ENCODE measurements at places on chromosomes 16 and 17.

- DNase-seq = no peak
Observed at GRCh38 chr17:78474614-78475146, 96.2 kb downstream of the PGS1 start.

- DNase-seq = peak; percentile 18
Observed at GRCh38 chr16:62190426-62190825, 154.2 kb upstream of the CDH8 start.

GRCh38 chr16:1580956-1581355 lies 30.9 kb downstream of the IFT140 start:
- DNase-seq = no peak

GRCh38 chr17:31581491-31581890 lies 190.0 kb downstream of the RAB11FIP4 start:
- DNase-seq = peak; percentile 37

DNA sequence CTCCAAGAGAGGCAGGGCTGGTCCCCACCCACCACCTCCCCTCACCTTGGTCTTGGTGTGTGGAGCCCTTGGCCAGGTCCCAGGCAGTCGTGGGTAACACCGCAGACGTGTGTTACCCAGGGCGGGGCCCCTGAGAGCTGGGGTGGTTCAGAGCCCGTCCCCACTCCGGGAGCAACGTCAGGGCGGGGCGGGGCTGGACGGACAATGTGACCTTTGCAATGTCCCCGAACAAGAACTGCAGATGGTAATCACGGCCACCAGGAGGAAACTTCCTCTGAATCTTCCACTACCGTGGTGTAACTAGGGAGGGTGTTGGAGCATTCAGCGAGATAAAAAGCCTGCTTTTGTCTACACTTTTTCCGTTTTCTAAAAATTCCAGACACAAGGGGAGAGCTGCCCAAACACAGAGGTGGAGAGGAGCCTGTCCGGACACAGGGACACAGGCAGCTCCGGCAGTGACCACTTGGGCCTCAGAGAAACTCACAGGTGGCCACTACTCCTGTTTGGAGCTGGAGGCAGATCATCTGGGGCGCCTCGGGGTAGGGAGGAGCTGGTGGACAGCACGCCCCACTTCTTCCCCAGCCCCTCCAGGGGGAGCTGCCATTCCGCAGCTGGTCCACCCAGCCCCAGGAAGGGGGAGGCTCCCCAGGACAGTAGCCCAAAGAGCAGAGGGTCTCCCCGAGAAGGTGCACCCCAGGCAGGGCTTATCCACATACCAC lies 14.2 kb upstream of the SLC38A10 start:
- DNase-seq = peak; percentile 60
